ENCODE measurements at places on chromosomes 4 and X.

DNA sequence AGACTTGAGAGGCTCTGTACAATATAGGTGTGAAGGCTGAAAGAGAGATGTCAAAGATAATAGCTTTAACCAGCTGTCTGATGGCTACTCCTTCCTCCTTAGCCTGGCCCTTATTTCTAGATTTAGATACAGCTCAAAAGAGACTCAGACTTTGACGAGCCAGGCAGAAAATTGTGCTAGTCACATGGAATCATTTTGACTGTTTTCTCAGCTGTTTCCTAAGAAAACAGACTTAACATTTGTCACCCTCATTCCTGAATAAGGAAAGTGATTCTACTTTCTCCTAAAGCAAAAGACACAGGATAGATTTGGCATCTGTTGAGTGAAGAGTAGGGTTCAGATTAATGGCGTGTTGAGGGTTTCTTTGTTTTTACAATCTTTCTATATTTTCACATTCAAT lies 340.7 kb downstream of the DHX15 start:
- peaks cover under 1% of the 10 kb centered on the region for H3K36me3 ChIP-seq
- H3K4me3 ChIP-seq = no peak overlapping the region
- no peaks in the 10 kb centered on the region for H3K4me1 ChIP-seq

DNA sequence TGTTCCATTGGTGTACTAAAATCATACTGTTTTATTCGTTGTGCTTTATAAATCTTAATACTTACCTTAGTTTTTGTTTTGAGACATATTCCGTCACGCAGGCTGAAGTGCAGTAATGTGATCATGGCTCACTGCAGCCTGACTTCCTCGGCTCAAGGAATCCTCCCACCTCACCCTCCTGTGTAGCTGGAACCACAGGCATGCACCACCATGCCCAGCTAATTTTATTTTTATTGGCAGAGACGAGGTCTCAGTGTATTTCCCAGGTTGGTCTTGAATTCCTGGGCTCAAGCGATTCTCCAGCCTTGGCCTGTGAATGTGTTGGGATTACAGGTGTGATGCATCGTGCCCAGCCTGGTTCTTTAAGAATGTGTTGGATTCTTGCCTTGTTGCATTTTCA lies 24.4 kb upstream of the DCK start:
- no peak overlapping the region for H3K4me3 ChIP-seq
- no peak for DNase-seq
- H3K4me1 ChIP-seq = no peaks in the 10 kb centered on the region
- no peak overlapping the region for H3K27ac ChIP-seq
- peaks cover 13% of the 10 kb centered on the region for H3K36me3 ChIP-seq

DNA sequence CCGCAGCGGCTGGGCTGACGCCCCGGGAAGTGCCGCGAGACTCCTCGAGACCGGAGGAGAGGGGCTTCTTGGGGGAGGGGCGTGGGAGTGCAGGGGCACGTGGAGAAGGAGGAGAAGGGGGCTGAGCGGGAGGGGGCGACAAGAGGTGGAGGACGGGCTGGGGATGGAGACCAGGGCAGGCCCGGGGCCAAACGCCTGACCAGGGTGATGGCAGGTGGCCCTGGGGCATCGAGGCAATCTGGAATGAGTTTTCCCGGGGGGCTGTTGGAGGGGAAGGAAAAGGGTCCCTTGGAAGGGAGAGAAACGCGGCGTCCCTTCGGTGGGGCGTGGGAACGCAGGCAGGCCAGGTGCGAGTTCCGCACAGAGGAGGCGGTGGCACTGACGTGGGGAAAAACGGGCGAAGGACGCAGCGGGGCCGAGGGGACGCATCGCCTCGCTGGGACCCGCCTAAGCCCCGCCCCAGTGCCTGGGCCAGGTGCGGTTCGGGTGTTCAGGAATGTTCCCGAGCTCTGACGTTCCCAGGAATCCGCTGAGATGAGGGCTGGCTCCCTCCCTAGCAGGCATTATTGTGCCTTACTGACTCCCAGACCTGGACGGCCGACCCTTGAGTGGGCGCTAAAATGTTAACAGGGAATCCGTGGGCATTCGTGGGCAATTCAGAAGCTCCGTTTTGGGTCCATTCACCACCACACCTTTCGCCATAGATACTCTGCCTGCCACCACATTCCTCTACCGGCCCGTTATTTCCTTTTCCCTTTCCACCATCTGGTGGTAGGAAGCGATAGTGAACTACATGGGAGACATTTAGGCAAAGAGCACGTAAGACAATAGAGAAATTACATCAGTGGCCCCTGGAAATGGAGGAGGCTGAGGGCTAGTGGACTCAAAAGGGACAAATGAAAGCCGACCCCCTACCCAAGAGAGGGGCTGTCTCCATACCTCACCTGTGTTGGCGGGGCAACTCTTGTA lies 795 bp upstream of the SH3KBP1 start:
- H3K36me3 ChIP-seq = no peaks in the 10 kb centered on the region
- peak overlapping the region; percentile 76 for H3K4me3 ChIP-seq
- no peaks in the 10 kb centered on the region for H3K27me3 ChIP-seq
- peak; percentile 64 for DNase-seq
- peaks cover 38% of the 10 kb centered on the region for H3K4me1 ChIP-seq
- H3K27ac ChIP-seq = peak overlapping the region; percentile 76

DNA sequence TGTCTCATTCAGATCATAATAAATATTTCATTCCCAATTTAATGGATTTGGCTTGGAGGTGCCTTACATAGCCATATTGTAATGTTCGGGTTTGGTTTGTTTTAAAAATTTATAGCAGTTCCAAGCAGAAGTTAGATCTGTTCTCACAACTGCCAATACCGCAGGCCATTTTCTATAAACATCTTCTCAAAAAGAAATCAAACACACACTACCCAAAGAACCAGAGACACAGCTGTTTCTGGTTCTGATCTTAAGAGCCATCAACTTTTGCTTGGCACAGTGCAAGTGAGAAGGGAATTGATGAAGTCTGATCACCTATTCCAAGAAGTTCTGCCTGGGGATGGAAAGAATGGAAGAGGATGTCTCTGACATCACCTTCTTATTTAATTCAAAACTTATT lies 22.9 kb downstream of the MID1IP1 start:
- peaks cover 4% of the 10 kb centered on the region for H3K4me1 ChIP-seq
- no peaks in the 10 kb centered on the region for H3K36me3 ChIP-seq
- no peak for DNase-seq
- no peak overlapping the region for H3K27ac ChIP-seq
- no peak overlapping the region for H3K4me3 ChIP-seq

DNA sequence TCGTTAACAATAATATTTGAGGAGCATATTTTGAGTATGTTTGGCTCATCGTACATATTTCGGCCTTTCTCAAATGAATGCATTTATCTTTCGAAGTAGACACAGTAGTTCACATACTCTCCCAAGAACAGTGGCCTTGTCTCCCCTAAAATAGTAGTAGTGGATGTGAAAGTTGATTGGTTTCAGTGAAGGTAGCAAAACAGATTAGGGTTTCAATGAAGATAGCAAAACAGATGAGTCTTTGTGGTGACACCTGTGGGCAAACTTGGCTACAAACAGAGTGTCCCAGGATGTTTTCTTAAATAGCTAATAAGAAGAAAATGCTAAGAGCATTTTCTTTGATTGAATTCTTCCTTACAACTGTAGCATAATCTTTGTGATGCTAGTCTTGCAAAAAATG lies 67.0 kb downstream of the USP9X start:
- no peak overlapping the region for H3K27ac ChIP-seq
- peaks cover 15% of the 10 kb centered on the region for H3K36me3 ChIP-seq
- peaks cover 28% of the 10 kb centered on the region for H3K4me1 ChIP-seq
- H3K4me3 ChIP-seq = no peak overlapping the region
- no peak for DNase-seq
- no peaks in the 10 kb centered on the region for H3K27me3 ChIP-seq

GRCh38 chrX:1455948-1456280 lies 3.2 kb upstream of the ASMTL start:
- peaks cover 5% of the 10 kb centered on the region for H3K27me3 ChIP-seq
- H3K4me3 ChIP-seq = no peak overlapping the region
- DNase-seq = no peak
- H3K27ac ChIP-seq = no peak overlapping the region

DNA sequence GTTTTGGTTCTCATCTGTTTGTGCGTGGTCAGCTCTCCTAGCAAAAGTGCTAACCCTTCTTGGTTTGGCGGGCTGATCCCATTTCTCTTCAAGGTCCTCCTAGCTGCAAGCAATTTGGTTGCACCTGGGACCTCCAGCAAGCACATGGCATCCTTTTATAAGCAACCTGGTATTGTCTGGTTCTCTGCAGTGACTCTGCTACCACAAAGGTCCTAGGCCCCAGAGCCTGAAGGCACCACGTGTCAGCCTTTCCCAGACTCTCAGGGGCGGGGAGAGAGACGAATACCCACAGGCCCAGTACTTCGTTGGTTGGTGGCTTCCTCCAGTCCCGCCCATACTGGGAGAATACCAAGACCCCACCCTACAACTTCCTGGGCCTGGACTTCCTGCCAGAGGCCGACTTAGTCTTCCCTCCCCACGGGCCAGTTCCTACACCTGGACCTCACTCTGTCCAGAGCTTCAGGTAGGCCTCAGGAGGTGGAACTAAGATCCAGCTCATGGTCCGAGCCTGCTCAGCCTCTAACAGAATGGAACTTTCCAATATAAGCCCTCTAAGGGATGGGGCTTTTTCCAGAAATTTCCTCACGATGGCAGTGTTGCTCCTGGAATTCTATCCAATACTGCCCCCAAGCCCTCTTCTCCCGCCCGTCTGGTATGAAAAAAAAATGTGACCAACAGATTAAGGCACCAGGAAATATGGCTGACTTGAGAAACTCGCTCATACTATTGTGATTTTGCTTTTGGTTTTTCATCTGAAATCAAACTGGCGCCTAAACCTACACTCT lies 192.5 kb upstream of the STK26 start:
- H3K36me3 ChIP-seq = no peaks in the 10 kb centered on the region
- DNase-seq = peak; percentile 25
- peak overlapping the region; percentile 90 for H3K27ac ChIP-seq
- H3K4me1 ChIP-seq = peaks cover 31% of the 10 kb centered on the region

- no peak overlapping the region for H3K27ac ChIP-seq
- H3K4me1 ChIP-seq = no peaks in the 10 kb centered on the region
- H3K27me3 ChIP-seq = no peaks in the 10 kb centered on the region
- no peaks in the 10 kb centered on the region for H3K36me3 ChIP-seq
- DNase-seq = no peak
These were observed 33.1 kb downstream of the DMD start for GRCh38 chrX:33178218-33178617.

- H3K27ac ChIP-seq = no peak overlapping the region
- H3K27me3 ChIP-seq = peaks cover 8% of the 10 kb centered on the region
- H3K4me3 ChIP-seq = no peak overlapping the region
- peaks cover 7% of the 10 kb centered on the region for H3K4me1 ChIP-seq
These were observed 2.9 kb downstream of the PAK3 start for GRCh38 chrX:111098874-111099273.

DNA sequence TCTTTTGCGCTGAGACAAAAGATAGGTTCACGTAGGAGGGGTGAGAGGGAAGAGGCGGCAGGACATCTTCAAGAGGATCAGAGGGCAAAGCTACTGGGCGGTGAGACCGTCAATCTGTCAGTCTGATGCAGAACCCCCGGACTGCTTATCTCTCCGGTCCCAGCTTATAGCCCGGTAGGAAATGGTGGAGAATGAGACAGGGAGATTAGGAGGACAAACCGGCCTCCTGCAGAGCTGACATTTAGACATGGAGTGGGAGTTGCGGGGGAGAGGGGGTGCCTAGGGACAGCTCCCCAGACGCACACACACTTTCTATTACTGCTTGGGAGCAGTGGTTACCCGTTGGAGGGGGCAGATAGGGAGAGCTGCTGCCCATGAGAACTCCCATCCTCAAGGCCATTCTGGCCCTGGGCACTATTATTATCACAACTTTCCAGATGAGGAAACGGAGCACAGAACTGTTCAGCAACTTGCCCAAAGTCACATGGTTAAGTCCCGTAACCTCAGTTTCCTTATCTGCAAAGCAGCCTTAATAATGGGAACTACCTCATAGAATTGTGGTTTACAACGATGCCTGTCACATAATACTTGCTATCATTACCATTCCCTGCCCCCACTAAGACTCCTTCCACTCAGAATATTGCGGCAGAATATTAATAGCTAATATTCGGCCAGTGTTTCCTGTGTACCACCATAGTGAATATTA lies 1.1 kb upstream of the HDAC6 start:
- H3K36me3 ChIP-seq = peaks cover 4% of the 10 kb centered on the region
- peak overlapping the region; percentile 93 for H3K4me3 ChIP-seq
- H3K27ac ChIP-seq = peak overlapping the region; percentile 95
- H3K4me1 ChIP-seq = peaks cover 20% of the 10 kb centered on the region
- DNase-seq = no peak
- H3K27me3 ChIP-seq = no peaks in the 10 kb centered on the region

GRCh38 chr4:182795446-182796238 lies 121.5 kb downstream of the DCTD start:
- no peak overlapping the region for H3K4me3 ChIP-seq
- no peak overlapping the region for H3K27ac ChIP-seq
- peaks cover 55% of the 10 kb centered on the region for H3K36me3 ChIP-seq
- no peaks in the 10 kb centered on the region for H3K4me1 ChIP-seq
- DNase-seq = no peak

GRCh38 chrX:130120321-130120731 lies 10.0 kb upstream of the ELF4 start:
- H3K4me1 ChIP-seq = peaks cover 33% of the 10 kb centered on the region
- H3K36me3 ChIP-seq = no peaks in the 10 kb centered on the region
- H3K27me3 ChIP-seq = no peaks in the 10 kb centered on the region
- peak overlapping the region; percentile 87 for H3K27ac ChIP-seq
- no peak for DNase-seq

- peaks cover 9% of the 10 kb centered on the region for H3K27me3 ChIP-seq
- no peaks in the 10 kb centered on the region for H3K36me3 ChIP-seq
- H3K4me3 ChIP-seq = no peak overlapping the region
- no peak for DNase-seq
These were observed 706 bp downstream of the DUSP9 start for GRCh38 chrX:153647461-153648357.

GRCh38 chr4:63232058-63232457 lies 1177.2 kb downstream of the TECRL start:
- no peaks in the 10 kb centered on the region for H3K27me3 ChIP-seq
- no peaks in the 10 kb centered on the region for H3K36me3 ChIP-seq
- no peak for DNase-seq
- H3K4me1 ChIP-seq = no peaks in the 10 kb centered on the region
- no peak overlapping the region for H3K27ac ChIP-seq

Measured in HFFc6 (cell line).